ENCODE measurements at places on chromosomes 13 and 19.

DNA sequence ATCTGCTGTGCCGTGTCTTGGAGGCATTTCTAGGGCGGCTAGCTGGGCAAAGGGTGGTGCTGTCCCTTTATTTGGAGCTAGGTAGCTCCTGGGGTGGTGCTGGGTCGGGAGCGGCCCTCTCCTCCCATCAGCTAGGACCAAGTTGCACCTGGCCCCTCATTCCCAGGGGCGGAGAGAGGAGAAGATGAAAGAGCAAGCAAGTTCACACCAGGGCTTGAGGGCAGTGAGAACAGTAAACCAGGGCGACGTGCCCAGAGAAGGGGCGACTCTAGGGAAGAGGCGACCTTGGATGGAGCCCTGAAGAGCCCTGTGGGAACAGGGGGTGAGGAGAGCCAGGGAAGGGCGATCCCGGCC lies 17.0 kb upstream of the KCNN1 start:
- DNase-seq: no peak

- DNase-seq: no peak
Observed at GRCh38 chr19:57802269-57802668, 12.4 kb downstream of the ZNF552 start.

GRCh38 chr13:40350283-40350992 lies 316.0 kb downstream of the FOXO1 start:
- peak; percentile 54 for DNase-seq

DNA sequence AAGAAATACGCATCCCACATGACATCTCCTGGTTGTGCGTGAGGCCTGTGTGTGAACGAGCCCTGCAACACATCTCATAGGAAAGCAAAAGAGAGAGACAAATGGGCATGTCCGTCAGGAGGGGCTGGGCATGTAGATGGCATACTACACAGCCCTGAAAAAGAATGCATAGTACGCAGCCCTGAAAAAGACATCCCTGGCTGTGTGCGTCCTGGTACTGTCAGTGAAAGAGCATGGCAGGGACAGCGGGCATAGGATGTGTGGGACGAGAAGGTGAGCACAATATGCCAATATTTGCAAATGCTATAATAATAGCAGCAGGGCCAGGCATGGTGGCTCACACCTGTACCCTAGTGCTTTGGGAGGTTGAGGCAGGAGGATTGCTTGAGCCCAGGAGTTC lies 28.6 kb downstream of the PTPRS start:
- no peak for DNase-seq

DNA sequence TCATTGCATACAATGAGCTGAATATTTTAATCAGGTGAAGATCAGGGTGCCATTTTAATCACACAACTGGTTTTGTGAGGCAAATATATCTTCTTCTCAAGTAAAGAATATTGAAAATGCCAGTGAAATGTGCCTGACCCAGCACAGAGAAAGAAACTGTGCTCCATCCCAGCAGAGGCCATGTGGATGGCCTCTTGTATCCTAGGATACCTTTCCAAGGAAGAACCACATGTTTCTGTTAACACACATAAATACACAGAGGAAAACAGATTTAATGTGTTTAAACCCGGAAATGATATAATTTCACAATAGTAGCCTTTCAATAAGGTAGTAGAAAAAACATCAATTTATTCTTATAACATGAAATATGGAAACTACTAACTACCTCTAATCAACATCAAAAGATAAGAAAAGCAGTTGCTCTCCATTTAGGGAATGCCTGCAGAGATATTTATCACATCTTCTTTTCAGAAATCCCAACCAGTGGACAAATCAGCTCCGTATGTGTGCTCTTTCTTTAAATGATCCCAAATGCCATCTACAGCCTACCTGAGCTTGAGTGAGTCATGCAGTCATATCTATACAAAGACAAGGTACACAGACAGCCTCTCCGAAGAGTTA lies 157.1 kb downstream of the FGF14 start:
- no peak for DNase-seq

DNA sequence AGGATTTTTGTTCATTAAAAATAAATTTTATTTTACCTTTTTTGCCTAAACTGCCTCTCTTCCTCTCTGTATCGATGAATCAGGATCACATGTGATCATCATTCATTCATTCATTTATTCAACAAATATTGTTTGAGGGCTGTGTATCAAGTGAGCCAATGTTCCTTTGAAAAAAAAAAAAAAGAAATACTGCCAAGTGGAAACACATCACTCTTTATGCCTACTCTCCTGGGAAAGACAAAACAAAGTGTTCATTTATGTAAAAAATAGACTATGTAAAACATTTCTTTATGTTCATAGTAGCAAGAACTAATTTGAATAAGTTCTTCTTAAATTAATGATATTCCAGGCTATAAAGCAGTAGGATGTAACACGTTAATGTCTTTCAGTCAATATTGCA lies 233.1 kb downstream of the POSTN start:
- no peak for DNase-seq

GRCh38 chr19:7687177-7687576 lies 6.5 kb downstream of the TRAPPC5 start:
- no peak for DNase-seq

DNA sequence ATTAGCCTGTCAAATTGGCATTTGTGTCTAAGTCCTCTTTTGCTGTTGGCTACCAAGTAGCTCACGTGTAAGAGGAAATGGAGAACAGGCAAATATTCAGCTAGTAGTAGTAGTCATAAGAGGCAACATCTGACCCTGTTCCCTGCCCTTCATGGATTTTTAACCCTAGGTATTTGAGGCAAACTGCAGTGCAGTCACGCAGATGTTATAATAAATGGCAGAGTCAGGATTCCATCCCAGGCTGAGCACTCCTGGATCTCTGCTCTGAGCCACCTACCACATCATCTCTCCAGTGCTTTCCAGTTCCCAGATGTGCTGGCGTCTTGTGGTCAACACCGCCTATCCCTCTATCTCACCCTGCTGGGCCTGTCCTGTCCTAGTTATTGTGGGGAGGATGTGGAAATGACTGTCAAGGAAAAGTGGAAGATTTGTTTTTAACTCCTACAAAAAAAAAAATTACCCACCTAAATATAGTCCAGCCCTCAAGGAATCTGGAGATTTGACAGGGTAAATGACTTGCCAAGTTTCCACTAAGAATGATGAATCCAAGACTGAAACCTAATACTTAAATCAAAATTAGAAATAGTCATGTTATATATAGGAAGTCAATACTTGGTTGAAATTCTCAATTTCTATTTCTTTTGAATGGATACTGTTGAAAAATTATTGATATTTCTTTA lies 322.9 kb downstream of the GPC6 start:
- peak; percentile 53 for DNase-seq

GRCh38 chr13:37412241-37412921 lies 186.2 kb downstream of the POSTN start:
- DNase-seq: peak; percentile 50

DNA sequence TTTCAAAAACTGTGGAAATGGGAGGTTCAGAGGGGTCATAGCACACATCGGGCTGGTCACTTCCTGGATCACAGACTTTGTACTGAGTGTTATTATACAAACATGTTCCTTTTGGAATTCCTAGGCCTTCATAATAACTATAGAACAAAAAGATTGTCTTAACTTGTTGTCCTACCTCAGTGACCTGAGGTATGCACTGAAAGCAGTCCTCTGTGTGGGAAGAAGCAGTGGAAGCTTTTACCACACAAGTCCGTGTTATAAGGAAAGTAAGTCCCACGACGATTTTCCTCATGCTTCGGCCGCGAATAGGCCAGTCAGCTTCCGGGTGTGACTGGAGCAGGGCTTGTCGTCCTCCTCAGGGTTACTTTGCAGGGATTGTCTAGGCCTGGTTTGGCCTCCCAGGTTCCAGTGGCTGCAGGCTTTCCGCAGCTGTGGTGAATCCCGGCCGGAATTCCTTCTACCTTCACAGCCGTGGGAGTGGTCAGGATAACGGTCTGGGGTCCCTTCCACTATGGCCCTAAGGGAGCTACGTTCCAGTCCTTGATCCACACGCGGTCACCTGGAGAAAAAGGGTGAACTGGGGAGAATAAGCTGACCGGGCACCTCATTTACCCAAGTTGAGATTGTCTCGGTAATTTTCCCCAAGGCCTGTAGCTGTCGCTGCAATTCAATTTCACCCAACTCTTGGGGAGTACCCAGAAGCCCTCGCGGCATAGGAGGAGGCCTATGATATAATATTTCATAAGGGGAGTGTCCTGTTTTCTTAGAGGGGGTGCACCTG lies 16.0 kb downstream of the NAPSA start:
- DNase-seq: no peak

DNA sequence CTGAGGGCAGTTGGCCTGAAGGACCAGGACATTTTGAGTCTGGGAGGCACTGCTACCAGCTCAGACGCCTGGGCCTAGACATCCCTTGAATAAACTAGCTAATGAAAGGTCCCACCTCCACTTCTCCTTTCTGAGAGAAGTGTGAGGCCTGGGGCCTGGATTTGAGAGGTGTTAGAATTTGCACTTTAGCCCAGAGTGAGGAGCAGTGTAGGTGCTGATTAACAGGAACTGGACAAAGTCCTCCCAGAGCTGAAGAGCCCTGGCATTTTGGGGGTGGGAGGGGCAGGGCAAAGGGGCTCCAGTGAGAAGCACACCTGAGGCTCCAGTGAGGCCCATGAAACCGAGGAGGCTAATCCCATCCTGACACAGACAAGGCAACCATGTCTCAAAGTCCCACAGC lies 15.2 kb upstream of the SLC1A5 start:
- no peak for DNase-seq

GRCh38 chr19:872266-872951 lies 12.9 kb downstream of the CFD start:
- peak; percentile 59 for DNase-seq

- DNase-seq: no peak
Observed at GRCh38 chr19:29288256-29288655, 75.3 kb upstream of the UQCRFS1 start.

- no peak for DNase-seq
Observed at GRCh38 chr19:32573492-32573794, 7.5 kb upstream of the PDCD5 start.

GRCh38 chr19:49894011-49894664 lies 2.5 kb downstream of the IL4I1 start:
- no peak for DNase-seq

GRCh38 chr13:20475927-20476691 lies 49.5 kb downstream of the CRYL1 start:
- DNase-seq: no peak

- no peak for DNase-seq
Observed at GRCh38 chr19:39540333-39540673, 342 bp upstream of the EID2 start.

GRCh38 chr19:7242601-7243258 lies 51.5 kb downstream of the INSR start:
- peak; percentile 94 for DNase-seq

DNA sequence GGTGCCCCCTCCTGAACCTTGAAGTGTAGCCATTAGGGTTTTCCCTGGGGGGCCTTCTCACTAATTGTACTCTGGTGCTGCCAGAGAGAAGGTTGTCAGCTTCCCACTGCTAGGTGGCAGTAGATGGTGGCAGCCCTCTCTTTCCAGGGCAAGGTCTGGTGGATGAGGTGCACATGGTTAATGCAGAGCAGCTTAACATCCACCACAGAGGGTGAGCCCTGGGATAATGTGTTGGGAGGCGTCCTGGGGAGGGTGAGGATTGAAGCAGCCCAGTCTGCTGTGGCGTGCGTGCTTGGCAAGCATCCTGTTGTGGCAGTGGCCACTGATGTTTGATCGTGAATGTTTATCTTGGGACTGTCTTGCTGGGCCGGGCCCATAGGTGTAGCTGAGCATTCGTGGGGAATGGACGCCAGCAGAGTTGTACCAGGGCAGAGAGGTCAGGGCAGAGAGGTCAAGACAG lies 5.8 kb downstream of the EGLN2 start:
- DNase-seq: no peak

GRCh38 chr19:6533746-6534418 lies 3.1 kb downstream of the TNFSF9 start:
- DNase-seq: no peak

DNA sequence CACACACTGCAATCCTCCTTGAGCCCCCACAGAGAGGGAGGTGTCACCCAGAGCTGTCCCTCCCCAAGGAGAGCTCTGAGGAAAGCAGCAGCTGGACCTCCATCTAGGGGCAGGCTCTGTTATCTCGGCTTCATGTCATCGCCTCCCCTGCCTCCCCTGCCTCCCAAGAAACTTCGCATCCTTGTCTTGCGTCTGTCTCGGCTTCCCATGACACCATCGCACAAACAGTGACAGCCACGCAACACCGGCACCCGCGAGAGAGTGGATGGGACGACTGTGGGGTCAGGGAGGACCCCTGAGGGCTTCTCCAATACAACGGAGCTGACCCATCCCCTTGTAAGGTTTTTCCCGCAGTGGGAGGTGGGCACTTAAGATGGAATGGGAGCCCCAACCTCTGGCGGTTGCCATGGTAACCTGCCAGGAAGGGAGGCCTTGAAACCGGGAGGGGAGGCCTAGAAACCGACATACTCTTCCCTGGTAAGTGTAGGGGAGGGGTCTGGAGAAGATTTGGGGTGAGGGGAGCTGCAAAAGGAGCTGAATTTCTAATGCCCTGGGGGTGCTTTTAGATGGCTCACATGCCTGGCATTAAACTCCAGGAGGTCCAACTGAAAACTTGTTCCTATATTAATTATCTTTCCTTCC lies 16.3 kb downstream of the TLE2 start:
- no peak for DNase-seq

DNA sequence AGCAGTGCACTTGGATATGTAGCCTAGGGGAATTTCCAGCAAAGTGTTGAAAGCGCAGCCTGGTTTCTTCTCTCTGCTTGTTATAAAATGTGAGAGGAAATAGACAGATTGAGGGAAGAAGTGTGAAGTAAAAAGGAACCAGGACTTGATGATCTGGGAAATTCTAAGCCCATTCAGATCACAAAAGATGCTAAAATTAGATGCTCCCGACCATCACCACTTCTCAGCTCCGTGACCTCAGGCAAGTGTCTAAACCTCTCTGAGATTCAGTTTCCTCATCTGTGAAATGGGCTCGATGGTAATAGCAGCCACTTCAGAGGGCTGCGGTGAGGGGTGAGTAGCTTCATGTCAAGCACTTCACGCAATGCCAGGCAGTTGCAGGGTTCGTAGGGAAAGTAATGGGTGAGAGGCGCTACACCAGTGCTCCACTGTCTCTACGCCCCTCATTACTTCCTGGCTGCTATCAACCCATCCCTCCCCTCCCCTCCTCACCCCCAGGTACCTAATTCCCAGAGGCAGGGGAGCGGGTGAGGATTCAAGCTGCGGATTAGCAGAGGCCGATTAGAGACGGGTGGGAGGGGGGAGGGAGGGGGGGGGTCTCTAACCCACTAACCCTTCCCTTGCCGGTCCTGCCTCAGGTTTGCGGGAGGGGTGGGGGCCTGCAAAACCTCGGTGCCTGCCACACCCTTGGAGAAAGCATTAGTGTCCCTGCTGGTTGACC lies 9.0 kb upstream of the NFIC start:
- DNase-seq: no peak
